NCI-H1930 (cell line): ENCODE measurements at places on chromosomes 5 and 9.

- no peak for DNase-seq
Observed at GRCh38 chr5:137563646-137564397, 64.7 kb upstream of the SPOCK1 start.

- no peak for DNase-seq
Observed at GRCh38 chr5:179217356-179217755, 127.9 kb downstream of the ADAMTS2 start.

- no peak for DNase-seq
Observed at GRCh38 chr9:135262248-135262647, 174.8 kb downstream of the OLFM1 start.

- no peak for DNase-seq
Observed at GRCh38 chr5:93101661-93102060, 479.4 kb downstream of the NR2F1-AS1 start.

GRCh38 chr5:52656569-52657246 lies 131.0 kb upstream of the ITGA1 start:
- DNase-seq = no peak

- no peak for DNase-seq
Observed at GRCh38 chr5:142719836-142720370, 34.0 kb upstream of the FGF1 start.

DNA sequence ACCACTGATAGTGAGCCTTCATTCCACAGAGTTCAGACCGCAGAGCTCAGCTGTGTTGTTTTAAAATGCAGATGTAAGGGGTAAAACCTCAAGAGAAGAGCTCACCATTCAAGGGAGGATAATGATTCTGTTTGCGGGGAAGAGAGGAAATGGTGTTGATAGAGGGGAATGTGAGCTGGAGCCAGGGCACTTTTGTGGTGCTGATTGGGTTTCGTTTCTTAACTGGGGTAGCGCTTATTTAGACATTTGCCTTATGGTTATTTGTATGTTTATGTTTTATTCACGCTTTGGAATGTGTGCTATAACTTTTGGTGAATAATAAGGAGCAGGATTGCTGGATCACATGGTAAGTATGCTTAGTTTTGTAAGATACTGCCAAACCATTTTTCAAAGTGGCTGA lies 42.5 kb downstream of the STXBP1 start:
- no peak for DNase-seq

DNA sequence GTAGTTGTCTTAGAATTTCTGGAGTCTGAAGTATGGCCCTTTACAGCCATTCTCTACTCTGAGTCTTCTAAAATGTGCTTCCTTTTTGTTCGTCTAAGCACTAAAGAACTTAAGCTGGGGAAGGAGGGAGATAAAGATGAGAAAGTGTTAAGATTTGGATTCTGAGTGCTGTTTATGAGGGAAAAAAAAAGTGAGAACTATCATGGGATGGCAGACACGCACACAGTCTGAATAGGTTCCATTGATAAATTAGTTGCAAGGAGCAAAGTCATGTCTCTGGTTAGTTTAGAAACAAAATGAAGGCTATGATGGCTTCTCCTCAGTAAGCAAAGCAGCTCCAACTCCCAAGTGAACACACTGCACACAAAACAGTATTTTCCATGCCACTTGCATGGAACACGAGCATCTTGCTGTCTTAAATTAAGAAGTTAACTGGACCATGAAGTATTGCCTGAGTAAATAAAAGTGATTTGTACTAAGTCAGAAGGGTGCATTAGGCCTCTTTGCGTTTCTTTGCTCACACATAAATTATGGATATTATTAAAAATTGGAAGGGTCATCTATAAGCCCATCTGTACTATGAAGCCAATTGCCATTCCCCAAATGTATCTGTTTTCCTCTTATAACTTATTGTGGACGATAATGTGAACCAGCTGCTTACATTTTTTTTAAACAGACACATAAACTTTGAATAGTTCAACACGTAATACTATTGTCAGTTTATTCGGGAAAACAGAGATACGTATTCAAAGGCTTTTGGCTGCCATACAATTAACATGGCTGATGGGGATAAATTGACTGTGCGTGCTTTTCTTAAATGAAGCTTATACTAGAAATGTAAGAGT lies 199.3 kb downstream of the SGCD start:
- DNase-seq = no peak

GRCh38 chr9:101307051-101307450 lies 77.8 kb downstream of the BAAT start:
- no peak for DNase-seq

- DNase-seq = peak; percentile 28
Observed at GRCh38 chr9:34546834-34547827, 24.3 kb upstream of the ENHO start.

DNA sequence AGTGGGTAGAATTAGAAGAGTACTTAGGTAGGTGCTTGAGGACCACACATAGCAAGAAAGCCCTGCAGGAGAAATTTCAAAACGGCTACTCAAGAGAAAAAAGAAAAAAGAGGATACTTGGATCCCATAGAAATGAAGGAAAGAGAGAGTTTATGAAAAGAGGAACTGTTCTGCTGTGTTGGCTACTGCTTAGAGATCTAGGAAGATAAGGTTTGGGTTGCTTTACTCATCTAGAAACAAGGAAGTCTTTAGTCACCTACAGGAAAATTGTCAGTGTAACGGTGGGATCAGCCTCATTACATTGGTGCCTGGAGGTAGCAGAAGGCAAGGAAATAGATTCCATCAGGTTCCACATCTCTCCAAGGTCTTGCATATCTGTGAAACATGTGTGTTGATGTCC lies 14.8 kb upstream of the C5orf46 start:
- no peak for DNase-seq

- no peak for DNase-seq
Observed at GRCh38 chr9:129422843-129423192, 198.1 kb downstream of the C9orf50 start.

DNA sequence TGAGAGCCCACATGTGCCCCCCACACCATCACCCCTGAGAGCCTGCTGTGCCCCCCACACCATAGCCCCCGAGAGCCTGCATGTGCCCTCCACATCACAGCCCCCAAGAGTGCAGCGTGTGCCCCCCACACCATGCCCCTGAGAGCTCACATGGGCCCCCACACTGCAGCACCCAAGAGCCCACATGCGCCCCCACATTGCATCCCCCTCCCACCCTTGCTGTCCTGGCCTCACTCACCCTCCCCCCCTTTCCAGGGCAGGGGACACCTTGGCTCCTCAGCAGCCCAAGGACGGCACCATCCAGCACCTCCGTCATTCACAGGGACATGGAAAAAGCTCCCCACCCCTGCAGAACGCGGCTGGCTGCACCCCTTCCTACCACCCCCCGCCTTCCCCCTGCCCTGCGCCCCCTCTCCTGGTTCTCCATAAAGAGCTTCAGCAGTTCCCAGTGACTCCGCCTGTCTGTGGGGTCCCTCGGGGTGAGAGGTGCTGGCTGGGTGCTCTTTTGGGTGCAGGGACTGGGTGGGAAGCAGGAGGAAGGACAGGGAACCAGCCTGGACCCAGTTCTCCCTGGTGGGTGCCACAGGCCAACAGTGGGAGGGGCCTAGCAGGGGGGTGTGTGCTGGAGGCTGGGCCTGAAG lies 5.0 kb downstream of the LCN1 start:
- no peak for DNase-seq

GRCh38 chr5:67272453-67273130 lies 76.0 kb upstream of the CD180 start:
- no peak for DNase-seq

GRCh38 chr5:92800365-92800764 lies 780.7 kb downstream of the NR2F1-AS1 start:
- DNase-seq = no peak

DNA sequence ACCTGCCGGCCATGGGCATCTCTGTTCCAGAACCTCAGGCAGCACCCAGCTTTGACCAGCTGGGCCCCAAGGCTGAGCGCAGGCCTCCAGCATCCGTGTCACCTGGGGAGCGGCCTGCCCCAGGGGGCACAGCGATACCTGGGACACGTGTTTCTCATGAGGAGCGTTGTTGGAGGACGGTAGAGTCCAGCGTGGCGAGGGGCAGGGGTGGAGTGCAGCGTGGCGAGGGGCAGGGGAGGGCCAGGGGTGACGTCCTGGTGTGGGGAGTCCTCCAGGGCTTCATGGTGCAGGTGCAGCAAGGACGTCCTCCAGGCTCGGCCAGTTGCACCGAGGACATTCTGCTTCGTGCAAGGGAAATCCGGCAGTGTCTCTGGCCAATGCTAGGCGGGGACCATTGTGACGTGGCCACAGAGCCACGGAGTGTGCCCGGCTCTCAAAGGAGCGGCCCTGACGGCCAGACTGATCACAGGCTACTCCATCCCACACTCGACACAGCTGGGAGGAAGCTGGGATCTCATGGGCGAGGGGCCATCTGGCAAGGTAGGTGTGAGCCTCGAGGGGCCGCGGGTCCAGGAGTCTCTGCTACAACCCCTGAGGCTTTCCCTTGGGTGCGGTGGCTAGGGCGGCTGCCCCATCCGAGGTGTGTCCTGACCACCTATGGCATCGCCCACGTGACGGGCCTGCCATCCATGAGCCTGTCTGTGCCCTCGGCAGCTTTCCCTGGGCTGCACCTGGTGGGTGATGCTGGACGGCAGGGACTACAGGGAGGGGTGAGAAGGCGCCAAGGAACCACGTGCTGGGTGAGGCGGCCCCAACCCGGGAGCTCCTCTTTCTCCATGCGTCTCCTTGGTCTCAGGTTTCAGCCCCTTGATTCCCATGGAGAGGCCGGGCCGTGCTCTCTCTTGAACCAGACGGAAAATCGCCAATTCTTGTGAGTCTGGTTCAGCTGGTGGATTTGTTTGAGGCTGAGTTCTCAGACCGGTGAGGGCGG lies 33.8 kb downstream of the SLC9A3 start:
- no peak for DNase-seq

DNA sequence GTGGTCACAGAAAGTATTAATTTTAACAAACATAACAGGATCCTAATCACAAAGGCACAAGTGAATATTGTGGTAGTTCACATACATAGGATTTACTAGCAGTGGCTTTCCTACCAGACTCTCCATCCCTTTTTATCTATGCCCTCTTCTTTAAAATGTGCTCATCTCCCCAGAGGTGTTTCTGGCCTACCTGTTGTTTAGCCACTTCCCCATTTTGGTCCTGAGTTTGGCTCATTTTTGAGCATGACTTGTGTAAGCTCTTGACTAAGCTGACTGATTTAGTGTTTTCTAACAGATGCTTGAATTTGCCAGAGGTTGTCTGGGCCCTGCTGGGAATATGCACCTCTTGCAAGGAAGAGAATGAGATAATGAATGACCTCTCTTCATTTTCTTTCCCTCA lies 517.7 kb upstream of the CLINT1 start:
- DNase-seq = no peak

DNA sequence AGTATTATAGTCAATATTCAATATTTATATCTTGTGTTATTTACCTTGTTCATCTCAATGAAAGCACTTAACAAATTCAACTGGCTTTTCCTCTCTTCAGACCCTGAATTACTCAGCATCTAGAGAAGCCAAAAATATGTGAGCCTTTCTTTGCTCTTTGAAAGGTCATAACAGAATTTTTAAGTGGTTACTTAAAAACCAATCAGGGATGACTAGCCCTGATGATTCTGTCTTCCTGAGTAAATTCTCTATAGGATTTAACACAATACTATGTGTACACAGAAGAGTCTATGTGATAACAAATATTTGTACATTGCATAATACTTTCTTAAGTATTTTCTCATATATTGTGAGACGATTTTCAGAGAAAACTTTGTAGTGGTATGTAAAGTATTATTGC lies 546.3 kb downstream of the MAT2B start:
- DNase-seq = no peak

- no peak for DNase-seq
Observed at GRCh38 chr9:76560481-76560922, 101.5 kb downstream of the GCNT1 start.

DNA sequence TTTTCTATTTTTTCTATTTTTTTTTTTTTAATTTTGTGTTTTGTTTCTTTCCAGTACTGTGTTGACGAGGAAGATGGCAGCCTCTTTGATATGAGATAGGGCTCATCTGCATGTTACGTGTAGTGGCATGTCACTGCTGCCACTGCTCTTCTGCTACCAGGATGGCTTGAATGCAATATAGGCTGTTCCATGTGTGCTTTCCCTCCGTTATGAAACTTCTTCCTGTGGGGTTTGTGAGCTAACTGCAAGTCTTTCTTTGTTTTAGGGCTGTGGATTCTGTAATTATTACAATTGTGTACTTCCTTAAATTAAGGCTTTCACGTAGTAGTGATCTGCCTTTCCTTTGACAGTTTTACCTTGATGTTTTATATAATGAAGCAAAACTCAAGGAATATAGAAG lies 184.6 kb downstream of the KDM4C start:
- no peak for DNase-seq

DNA sequence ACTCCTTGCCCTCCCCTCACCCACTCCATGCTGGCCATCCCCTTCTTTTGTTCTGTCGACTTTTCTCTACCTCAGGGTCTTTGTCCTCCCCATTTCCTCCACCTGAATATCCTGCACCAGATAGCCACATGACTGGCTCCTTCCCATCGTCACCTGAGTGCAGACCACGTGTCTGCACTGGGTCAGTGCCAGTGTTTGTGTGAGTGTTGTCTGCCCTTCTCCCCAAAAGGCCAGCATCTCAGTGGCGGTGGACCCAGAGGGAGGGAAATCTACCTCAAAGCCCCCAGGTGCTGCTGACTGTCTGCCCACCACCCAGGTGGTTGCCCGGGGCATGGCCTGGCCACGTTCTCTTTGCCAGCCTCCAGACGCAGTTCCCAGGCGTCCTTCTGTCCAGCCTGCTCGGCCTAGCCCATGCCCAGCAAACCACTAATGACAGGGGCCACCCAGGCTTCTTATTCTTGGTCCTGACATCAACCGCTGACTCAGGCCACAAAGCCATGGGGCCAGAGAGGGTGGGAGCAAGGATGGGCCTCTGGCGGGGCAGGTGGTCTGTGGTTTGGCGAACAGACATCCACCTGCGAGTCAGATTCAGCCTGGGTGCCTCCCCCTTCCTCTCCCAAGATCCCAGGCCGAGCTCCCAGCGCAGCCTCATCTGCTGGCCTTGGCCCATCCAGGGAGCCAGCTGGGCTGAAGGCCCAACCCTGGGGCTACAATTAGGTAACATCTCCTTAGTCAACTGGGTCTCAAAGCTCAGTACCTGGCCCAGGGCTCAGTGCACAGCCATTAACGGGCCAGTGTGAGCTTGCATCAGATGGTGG lies 5.5 kb upstream of the NINJ1 start:
- DNase-seq = no peak

DNA sequence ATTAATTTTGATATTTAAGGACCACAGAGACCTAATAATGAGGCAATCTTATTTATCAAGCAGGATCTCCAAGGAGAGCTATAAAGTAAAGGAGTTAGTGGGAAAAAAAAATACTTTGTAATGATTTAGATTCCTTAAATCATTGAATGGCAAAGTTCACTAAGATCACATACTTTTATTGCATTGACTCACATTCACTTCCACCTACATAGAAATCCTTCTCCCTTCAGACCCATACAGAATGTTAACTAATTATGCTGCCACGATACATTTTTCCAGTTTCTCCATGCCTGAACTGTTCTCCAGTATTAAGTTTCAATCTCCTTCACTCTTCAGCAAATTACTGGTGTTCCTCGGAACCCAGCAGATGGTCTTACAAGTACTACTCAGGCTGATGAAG lies 388.7 kb downstream of the EFNA5 start:
- DNase-seq = no peak

GRCh38 chr5:148839960-148840359 lies 13.5 kb downstream of the ADRB2 start:
- DNase-seq = no peak
